A673 (cell line): ENCODE measurements at places on chromosomes 4 and X.
A peak's percentile ranks its signal among the peaks of the same experiment; 100 is the strongest.

- DNase-seq, result no peak
Observed at GRCh38 chr4:134200811-134201215, 776 bp downstream of the PABPC4L start.

DNA sequence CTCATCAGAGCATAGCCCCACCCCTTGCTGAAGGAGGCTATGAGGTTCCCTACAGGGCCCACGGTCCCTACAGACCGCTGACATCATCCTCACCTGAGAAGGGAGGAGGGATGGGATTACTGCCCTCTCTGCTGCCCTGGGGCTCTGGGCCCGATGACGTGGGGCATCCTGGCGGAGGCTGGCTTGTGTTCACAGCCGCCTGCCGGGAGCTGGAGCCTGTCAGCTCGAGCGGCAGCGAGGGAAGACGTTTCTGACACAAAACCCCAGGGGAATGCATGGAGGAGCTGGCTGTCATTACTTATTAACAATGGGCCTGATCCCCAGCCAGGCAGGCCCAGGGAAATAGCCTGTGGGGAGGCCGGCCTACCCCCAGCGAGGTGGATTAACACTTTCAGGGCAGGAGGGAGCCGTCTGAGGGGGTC, 106.6 kb upstream of the ATP6AP2 start:
- peak; percentile 91 for DNase-seq

- DNase-seq, result no peak
Observed at GRCh38 chr4:38166082-38166481, 205.9 kb downstream of the PTTG2 start.

DNA sequence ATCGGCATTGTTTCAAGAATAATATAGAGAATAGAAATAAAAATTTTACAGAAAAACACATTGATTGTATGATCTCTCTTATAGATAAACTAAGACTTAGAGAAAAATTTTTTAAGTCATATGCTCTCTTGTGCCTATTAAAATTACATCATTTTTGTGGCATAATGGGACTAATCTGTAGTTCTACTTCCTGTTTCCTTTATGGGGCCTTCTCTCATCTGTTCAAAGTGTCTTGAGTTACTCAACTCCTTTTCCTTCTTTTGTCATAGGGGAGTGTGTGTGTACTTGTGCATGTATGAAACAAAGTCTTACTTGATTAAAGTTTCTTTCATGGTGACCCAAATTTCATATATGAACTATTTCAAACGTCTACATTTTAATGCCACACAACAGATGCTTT, 1448.9 kb upstream of the TENM3 start:
- DNase-seq, result peak; percentile 53

- DNase-seq, result no peak
Observed at GRCh38 chr4:13641084-13641483, 13.6 kb upstream of the BOD1L1 start.

DNA sequence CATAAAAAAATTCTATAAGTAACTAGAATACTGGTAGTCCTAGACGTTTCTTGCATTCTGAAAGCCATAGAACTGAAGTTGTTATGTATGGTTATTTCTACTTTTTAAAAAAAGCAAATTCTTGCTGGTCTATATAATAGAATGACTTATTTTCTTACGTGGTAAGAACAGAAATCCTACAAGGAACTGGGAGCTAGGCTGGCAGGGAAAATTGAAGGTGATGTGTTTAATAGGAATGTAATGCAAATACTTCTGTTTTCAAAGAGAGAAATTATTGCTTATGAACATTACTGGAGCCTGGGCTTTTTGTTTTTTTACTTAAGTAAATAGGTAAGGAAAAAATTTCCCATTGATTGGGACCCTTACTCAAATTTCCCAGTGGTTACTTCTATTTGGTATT, 8.9 kb downstream of the CCNA2 start:
- no peak for DNase-seq

- no peak for DNase-seq
Observed at GRCh38 chr4:183544109-183544508, 39.3 kb downstream of the ING2 start.

DNA sequence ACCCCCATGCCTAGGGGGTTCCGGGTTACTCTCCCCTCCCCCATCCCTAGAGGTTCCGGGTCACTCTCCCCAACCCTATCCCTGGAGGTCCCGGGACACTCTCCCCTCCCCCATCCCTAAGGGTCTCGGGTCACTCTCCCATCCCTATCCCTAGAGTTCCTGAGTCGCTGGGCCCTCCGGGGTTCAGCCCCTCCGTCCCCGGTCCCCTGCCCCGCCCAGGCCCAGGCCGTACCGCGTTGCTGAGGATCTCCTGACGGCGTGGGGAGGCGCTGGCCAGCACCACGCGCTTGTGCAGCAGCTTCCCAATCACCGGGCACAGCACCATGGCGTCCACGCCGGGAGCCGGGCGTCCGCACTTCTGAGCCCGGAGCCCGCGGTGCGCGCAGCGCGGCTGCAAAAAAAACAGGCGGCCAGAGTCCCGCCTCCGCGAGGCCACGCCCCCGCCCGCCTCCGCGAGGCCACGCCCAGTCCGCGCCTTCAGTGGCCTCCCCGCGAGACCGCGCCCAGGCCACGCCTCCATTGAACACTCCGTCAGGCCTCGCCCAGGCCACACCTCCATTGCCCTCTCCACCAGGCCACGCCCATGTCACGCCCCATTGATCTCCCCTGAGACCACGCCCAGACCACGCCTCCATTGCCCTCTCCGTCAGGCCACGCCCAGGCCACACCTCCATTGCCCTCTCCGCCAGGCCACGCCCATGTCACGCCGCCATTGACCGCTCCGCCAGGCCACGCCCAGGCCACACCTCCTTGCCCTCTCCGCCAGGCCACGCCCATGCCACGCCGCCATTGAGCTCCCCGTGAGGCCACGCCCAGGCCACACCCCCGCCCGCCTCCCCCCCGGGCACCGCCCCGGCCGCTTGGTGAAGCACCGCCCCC, at the start of gene ASMTL:
Gene ASMTL, minus strand, starts transcription at position 394 of the 879 bp plus-strand sequence. Its CDS starts 69 bp downstream, at position 325.
- DNase-seq, result peak; percentile 97

DNA sequence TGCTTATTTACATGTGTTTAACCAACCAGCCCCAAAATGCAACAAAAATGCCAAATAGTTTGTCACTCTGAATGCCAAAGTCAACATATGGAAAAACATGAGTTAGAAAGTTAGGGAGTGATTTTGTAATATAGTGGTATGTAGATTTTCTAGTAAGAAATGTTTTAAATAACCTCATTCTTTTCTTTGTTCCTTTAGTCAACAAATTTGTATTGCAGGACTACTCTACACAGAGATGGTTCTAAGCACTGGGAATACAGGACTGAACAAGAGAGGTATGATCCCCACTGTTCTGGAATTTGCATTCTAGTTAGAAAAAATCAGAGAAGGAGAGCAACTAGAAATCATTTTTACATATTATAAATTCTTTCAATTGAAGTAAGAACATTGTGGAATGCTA, 218.8 kb upstream of the ANXA10 start:
- no peak for DNase-seq

DNA sequence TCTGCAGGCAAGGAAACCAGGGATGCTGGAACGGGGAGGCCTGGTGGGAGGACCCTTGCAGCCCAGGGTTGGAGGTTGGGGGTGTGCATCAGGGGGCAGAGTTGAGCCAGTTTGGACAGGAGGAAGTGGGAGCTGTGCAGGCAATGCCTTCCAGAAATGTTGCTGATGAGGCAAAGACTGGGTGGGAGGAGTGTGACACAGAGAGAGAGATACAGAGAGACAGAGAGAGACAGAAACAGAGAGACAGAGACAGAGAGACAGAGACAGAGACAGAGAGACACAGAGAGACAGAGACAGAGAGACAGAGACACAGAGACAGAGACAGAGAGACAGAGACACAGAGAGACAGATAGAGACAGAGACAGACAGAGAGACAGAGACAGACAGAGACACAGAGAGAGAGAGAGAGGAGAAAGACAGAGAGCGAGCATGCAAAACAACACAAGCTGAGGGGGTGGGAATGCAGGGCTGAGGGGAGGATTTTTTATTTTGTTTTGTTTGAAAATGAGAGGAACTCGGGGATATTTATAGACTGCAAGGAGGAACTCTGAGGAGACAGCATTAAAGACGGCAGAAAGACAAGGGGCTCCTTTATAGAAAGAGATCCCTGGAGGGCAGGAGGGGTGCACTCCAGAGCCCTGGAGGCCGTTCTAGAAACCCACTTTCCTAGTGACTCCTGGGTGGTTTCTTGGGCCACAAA, 1.9 kb upstream of the HAUS3 start:
- DNase-seq, result no peak
